Renal pelvis (tissue), 12 donors: ENCODE measurements at places on chromosomes 6 and 20. TPM values are rescaled to one million over a fixed set of nuclear protein-coding genes. Genes with fewer than 3 reads are reported as not detected.

Gene TJAP1
- 35.1 TPM for polyA plus RNA-seq

Gene BMP5
- polyA plus RNA-seq, result 2.8 TPM

Gene PARD6B
- polyA plus RNA-seq, result 17.0 TPM

Gene JAG1
- polyA plus RNA-seq, result 210 TPM

GRCh38 chr6:48098923-48099322, 12.1 kb downstream of the PTCHD4 start:
- DNase-seq, result no peak

Gene C20orf204
- 1.3 TPM for polyA plus RNA-seq

- no peak for DNase-seq
These were observed 136.5 kb upstream of the PDE10A start for GRCh38 chr6:165799391-165800153.

Gene TAF8
- 28.1 TPM for polyA plus RNA-seq

GRCh38 chr6:170294298-170294730, 3.4 kb upstream of the DLL1 start:
- no peak for DNase-seq

Gene CFAP61
- 2.8 TPM for polyA plus RNA-seq

- DNase-seq, result no peak
These were observed 154.6 kb downstream of the CDKAL1 start for GRCh38 chr6:20688710-20689500.

DNA sequence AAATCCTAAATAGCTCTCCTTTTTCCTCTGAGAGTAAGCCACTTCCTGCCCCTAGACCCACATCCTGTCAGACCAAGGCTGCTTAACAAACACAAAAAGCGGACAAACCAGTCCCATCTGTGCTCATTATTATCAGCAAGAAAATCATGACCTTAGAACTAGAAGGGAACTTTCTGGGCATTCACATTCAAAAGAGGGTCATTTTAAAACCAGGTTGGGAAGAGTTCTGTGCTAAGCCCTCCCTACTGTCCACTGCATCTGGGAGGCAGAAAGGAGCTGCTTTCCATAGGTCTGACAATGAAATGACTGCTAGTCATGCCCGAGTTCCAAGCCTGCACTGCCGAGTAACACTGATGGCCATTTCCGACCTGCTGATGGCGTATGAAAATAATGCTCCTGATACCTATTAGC, 15.4 kb downstream of the EZR start:
- no peak for DNase-seq

DNA sequence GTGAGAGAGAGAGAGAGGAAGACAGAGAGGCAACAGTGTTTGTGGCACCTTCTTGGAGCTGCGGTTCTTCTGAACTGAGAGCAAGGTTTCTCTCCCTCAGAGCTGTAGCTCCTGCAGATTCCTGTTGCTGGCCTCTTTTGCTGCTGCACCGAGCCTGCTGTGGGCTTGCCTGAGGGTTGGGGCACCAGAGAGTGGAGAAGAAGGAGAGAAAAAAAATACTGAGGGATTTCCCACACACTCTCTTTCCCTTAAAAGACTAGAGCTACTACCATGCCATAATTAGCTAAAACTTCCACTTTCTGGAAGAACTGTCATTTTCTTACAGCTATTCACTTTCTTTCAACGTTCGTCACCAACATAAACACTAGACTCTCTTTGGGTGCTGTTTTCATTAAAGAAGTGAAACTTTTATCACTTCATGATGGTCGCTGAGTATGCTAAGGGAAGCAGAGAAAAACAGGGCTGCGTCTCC, 18.2 kb upstream of the ECI2 start:
- DNase-seq, result no peak

GRCh38 chr6:26250698-26251044, 114.3 kb upstream of the BTN3A2 start:
- DNase-seq, result no peak
